ENCODE measurements at places on chromosomes 1 and 21.

- DNase-seq: no peak
These were observed 39.9 kb upstream of the ACTRT2 start for GRCh38 chr1:2981388-2981787.

GRCh38 chr1:30810416-30811080 is 53.0 kb upstream of the LAPTM5 start:
- DNase-seq: no peak

GRCh38 chr1:151512326-151512725 is 1.1 kb downstream of the CGN start:
- DNase-seq: no peak

GRCh38 chr1:69567652-69568420 is at the start of gene LRRC7:
TSS of gene LRRC7 (plus strand) at chr1:69567922. CDS start at chr1:69568640, 718 bp downstream.
- DNase-seq: no peak

DNA sequence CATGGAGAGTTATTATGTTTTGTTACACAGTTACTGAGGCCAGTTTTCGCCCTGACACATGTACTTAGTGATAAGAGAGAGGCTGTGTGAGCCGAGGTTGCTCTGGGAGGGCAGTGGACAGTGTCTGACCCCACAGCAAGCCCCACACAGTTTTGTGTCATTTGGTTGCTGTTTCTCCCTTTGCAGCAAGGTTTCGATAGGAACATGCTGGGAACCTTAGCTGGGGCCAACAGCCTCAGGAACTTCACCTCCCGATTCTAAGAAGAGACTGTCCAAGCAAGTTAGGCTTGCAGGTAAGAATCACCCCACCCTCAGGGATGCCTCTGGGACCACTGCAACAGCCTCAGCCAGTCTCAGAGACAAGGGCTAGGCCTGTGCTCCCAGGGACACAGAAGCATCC is 45.3 kb downstream of the PKP1 start:
- DNase-seq: no peak

DNA sequence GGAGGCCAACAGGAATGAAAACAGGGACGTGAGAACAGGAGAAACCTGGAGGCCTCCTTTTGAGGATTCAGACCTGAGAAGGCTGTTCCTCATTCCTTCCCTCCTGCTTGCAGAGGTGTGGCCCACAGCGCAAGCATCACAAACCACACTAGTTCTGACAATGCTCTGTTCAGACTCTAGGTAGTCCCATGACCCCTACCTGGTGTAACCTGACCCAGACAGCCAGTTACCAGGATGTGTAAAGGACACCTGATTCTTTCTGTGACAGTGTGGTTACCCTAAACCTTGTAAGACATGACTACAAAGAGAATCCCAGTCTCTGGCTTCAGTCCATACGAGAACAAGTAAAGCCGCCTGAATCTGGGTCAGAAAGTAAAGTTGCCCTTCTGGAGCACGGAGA is 3.2 kb downstream of the MECR start:
- DNase-seq: no peak

Measured in stimulated activated CD8-positive, alpha-beta memory T cell treated with anti-CD3 and anti-CD28 coated beads, Interleukin-4, amount 100 ng/mL, for 1 hour (primary cell).